Stimulated activated naive B cell treated with anti-CD40 and anti-IgM and Interleukin-4, amounts not matched to agents 10 μg/mL and 1 μg/mL and 100 μg/mL, for 72 hours (primary cell): ENCODE measurements at places on chromosomes 6 and 20.

GRCh38 chr6:3138341-3138740, 19.0 kb downstream of the TUBB2A start:
- peaks cover 25% of the 10 kb centered on the region for H3K36me3 ChIP-seq
- no peak for DNase-seq
- H3K27me3 ChIP-seq: no peaks in the 10 kb centered on the region
- no peak overlapping the region for H3K4me3 ChIP-seq

- no peak overlapping the region for H3K4me3 ChIP-seq
- H3K27ac ChIP-seq: no peak overlapping the region
Observed at GRCh38 chr6:68778356-68779020, 143.4 kb downstream of the ADGRB3 start.

DNA sequence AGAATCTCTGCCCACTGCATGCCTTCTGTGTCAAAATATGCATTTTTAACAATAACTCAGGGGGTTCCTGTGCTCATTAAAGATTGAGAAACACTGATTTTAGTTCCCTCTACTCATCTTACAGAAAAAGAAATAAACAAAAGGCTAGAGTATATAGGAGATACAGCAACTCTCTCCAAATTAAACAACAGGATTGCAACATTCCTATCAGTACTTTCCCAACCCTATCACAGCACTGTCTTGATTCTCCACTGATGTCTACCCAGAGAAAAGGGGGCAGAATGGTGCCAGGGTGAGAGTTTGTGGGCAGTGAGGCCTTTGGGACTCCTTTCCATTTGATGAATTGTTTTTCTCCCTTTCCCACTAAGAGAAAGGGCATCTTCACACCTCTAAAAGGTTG, 4.7 kb downstream of the OTOR start:
- peaks cover 10% of the 10 kb centered on the region for H3K4me1 ChIP-seq
- no peak for DNase-seq
- no peak overlapping the region for H3K27ac ChIP-seq
- no peak overlapping the region for H3K4me3 ChIP-seq
- peaks cover 15% of the 10 kb centered on the region for H3K27me3 ChIP-seq

- no peak overlapping the region for H3K27ac ChIP-seq
- DNase-seq: no peak
- H3K36me3 ChIP-seq: peaks cover 9% of the 10 kb centered on the region
- H3K27me3 ChIP-seq: no peaks in the 10 kb centered on the region
- H3K4me1 ChIP-seq: peaks cover 11% of the 10 kb centered on the region
- no peak overlapping the region for H3K4me3 ChIP-seq
Observed at GRCh38 chr6:129576456-129576855, 133.5 kb downstream of the ARHGAP18 start.

GRCh38 chr20:20022498-20022897, 5.3 kb downstream of the NAA20 start:
- H3K27me3 ChIP-seq: no peaks in the 10 kb centered on the region
- H3K4me3 ChIP-seq: no peak overlapping the region
- H3K4me1 ChIP-seq: peaks cover 27% of the 10 kb centered on the region
- DNase-seq: no peak

GRCh38 chr20:59087829-59088433, 45.3 kb upstream of the PRELID3B start:
- peak; percentile 51 for DNase-seq
- H3K4me1 ChIP-seq: no peaks in the 10 kb centered on the region

- H3K27me3 ChIP-seq: no peaks in the 10 kb centered on the region
- H3K4me3 ChIP-seq: no peak overlapping the region
- DNase-seq: no peak
- H3K36me3 ChIP-seq: peaks cover 10% of the 10 kb centered on the region
Observed at GRCh38 chr6:136893187-136893586, 28.9 kb upstream of the SLC35D3 start.

DNA sequence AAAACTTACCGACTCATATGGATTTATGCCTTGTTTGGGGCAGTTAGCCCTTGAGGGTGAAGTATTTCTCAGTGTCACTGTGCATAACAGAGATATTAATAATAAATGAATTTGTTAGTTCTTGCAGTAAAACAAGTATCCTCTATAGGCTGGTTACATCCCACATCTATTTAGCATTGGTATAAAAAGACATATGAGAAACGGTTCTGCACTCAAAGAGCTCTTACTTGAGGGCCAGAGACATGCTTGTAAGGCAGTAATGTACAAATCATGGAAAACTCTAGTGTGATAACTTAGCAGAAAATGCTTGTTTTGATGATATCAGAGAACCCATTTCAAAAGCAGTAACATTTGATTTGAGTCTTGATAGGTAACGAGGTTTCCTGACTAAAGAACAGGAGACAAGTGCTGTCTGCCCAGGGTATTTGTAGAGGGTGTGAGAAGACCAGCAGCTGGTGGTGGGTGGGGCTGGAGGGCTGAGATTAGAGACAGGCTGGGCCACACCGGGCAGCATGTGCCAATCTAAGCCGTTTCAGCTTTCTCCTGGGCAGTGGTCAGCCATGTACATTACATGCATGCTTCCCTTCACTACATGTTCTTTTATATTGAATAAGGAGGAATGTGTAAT, 46.3 kb downstream of the TULP4 start:
- no peaks in the 10 kb centered on the region for H3K36me3 ChIP-seq
- H3K27me3 ChIP-seq: no peaks in the 10 kb centered on the region
- H3K4me1 ChIP-seq: peaks cover 31% of the 10 kb centered on the region
